ENCODE measurements at places on chromosomes 7 and 10.
A peak's percentile ranks its signal among the peaks of the same experiment; 100 is the strongest.

GRCh38 chr10:29623797-29624196 is 11.0 kb downstream of the SVIL start:
- no peak for DNase-seq

- DNase-seq = no peak
These were observed 110.9 kb downstream of the ADARB2 start for GRCh38 chr10:1626410-1626809.

DNA sequence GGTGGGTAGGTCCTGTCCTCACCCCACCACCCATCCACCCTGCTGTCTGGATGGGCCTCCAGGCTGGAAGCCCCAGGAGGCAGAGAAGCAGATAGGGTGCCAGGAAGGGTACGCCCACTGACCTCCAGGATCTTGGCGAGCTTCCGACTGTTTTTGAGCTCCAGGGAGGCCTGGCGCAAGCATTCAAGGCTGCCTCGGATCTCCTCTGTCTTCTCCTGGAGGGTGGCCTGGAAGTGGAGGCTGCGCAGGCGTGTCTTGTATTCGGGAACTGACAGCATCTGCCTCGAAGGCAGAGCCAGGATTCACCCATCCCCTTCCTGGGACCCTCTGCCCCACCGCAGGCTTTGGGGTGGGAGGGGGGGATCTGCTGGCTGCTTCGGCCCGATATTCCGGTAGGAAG is 48.4 kb downstream of the GRID2IP start:
- no peak for DNase-seq

GRCh38 chr10:3468919-3469638 is 296.5 kb upstream of the PITRM1 start:
- no peak for DNase-seq

DNA sequence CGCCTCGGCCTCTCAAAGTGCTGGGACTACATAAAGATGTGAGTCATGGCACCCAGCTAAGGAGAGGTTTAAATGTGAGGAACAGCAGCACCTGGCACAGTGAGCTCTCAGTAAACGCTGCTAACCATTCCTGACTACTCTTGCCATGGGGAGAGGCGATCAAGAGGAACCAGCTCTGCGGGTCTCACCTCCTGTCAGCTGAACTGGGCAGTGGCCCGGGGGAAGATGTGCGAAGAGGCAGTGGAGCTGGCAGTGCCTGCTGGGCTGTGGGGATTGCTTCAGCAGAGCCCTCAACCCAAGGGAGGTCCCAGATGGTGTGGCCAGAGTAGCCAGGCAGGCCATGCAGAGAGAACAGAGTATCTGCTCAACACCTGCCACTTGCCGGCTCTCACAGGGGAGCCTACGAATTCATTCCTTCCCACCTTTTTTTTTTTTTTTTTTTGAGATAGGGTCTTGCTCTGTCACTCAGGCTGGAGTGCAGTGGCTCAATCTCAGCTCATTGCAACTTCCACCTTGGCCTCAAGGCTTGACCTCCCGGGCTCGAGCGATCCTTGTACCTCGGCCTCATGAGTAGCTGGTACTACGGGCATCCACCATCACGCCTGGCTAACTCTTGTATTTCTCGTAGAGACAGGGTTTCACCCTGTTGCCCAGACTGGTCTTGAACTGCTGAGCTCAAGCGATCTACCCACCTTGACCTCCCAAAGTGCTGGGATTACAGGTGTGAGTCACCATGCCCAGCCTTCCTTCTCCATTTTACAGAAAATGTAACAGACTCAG is 6.8 kb downstream of the POLM start:
- DNase-seq = no peak

DNA sequence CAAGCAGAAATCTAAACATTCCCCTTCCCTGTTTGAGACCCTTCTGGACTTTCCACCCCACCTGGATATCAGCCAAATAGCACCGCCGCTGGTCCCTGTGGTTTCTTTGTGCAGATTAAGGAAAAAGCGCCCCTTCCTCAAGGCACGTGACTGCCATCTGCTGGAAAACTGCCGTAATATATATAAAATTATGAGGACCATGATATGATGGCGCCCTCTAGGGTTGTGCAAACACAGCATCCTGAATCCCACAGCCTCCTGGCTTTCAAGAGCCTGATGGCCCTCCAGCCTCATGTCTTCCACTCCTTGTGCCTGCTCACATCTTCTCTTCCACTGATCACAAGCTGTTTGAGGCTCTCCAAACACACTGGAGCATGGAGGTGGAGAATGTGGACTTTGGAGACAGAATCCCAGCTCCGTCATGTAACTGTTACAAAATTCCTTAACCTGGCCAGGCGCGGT is 121.3 kb downstream of the MYL10 start:
- peak; percentile 26 for DNase-seq

DNA sequence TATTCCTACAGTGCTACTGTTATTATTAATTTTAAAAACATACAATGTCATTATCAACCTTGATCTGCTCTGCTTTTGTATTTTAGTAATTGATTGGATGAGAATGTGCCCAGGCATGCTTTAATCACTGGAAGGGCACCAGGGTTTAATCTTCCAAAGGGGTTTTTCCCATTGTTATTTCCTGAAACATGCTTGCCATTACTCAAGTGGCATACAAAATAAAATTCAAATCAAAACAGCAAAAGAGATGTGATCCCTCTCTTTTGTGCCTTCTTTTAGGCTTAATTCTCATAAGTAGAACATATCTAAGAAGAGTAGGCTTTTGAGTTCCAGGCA is 963.3 kb downstream of the LRMDA start:
- no peak for DNase-seq

GRCh38 chr7:44072364-44073231 is 7.2 kb upstream of the PGAM2 start:
- DNase-seq = peak; percentile 32

DNA sequence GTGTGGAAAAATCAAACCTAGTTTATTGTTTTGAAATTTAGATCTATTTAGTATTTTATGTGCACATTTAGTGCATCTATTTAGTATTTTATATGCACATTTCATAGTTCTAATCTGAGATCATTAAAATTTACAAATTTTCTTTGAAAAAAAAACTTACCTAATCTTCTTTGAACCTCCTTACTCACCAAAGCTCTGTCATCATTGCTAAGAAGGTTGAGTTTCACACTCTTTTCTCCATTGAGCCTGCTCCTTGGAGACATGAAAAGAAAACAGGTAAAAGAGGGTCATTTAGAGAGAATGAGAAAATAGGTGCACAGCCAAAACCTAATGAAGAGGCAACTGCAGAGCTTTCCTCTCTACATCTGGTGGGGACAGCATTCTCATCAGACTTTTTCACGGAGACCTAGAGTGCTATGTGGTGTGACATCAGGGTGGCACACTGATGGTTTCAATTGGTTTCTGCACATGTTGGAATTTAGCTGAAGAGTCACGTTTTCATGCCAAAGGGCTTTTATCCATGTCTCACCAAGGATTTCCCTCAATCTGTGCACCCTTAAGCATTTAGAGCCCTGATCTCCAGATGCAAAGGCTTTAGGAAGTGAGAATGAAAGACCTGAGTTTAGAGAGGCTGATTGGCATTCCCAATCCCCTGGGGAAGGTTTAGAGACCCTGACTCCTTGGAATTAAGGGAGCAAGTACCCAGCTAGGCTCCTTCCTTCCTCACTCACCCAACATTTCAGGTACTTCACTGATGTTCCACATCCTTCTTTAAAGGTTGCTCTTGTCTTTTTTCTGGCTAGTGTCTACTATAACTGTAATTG is 89.2 kb upstream of the CAPZA2 start:
- no peak for DNase-seq

DNA sequence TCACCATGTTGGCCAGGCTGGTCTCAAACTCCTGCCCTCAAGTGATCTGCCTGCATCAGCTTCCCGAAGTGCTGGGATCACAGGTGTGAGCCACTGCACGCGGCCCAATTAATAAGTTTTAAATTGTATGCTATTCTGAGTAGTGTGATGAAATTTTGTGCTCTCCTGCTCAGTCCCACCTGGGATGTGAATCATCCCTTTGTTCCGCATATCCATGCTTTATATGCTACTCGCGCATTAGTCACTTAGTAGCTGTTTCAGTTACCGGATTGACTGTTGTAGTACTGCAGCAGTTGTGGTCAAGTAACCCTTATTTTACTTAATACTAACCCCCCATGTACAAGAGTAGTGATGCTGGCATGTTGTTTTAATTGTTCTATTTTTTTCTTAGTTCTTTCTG is 47.3 kb upstream of the OIT3 start:
- DNase-seq = no peak

GRCh38 chr7:118153551-118154177 is 30.3 kb upstream of the LSM8 start:
- peak; percentile 11 for DNase-seq

DNA sequence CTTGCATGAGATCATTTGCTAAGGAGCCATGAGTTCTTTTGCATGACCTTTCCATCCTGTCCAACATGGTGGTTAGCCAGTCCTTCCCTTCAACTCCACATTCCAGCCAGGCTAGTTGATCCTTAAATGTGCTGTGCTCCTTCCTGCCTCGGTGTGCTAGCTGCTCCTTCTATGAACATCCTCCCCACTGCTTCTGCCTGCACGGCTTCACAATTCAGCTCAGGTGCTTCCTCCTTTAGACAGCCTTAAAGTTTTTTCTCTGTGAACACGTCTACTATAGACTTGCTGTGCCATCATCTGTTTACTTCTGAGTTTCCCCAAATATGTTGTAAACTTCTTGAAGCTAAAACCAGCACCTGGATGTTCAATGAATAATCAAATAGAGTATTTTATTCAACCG is 95.5 kb downstream of the OTUD1 start:
- DNase-seq = no peak

DNA sequence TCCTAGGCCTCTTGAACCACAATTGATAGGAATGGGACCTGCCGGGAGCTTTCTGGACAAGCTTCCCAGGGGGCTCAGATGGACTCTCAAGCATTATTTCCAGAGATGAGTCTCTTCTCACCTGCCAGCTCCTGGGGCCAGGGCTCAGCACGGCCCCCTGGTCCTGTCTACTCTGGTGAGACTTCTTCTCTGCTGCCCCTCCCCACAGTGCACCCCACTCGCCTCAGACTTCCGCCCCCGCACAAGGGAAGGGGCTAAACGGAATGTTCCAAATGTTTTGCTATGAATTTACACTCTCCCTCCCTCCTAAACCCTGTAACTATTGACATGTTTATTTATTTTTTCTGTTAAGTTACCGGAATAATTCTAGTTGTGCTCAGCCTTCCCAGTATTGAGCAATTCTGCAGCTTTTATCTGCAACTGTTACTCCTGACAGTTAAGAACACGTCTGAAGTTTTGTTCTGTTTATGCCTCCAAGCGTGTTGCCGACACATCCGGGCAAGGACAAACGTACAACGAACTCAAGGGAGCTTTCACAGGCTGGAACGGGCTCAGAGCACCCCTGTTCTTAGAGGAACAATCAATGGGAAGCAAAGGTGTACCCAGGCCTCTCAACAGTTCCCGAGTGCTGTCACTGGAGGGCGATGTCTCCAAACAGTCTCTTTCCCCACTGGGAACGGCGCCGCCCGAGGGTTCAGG is 55.2 kb downstream of the FHIP2A start:
- DNase-seq = no peak

GRCh38 chr10:22752272-22752889 is 38.0 kb upstream of the PIP4K2A start:
- no peak for DNase-seq

GRCh38 chr10:61452655-61453641 is at the start of gene TMEM26:
Gene TMEM26 (minus strand): TSS chr10:61453381. CDS start chr10:61453081, 300 bp downstream.
- DNase-seq = no peak

- no peak for DNase-seq
These were observed 20.7 kb downstream of the GNAI1 start for GRCh38 chr7:80155374-80155773.

- no peak for DNase-seq
These were observed 812.2 kb downstream of the GRM8 start for GRCh38 chr7:126440542-126440941.

GRCh38 chr7:28169230-28169629 is 11.4 kb downstream of the JAZF1 start:
- DNase-seq = no peak

DNA sequence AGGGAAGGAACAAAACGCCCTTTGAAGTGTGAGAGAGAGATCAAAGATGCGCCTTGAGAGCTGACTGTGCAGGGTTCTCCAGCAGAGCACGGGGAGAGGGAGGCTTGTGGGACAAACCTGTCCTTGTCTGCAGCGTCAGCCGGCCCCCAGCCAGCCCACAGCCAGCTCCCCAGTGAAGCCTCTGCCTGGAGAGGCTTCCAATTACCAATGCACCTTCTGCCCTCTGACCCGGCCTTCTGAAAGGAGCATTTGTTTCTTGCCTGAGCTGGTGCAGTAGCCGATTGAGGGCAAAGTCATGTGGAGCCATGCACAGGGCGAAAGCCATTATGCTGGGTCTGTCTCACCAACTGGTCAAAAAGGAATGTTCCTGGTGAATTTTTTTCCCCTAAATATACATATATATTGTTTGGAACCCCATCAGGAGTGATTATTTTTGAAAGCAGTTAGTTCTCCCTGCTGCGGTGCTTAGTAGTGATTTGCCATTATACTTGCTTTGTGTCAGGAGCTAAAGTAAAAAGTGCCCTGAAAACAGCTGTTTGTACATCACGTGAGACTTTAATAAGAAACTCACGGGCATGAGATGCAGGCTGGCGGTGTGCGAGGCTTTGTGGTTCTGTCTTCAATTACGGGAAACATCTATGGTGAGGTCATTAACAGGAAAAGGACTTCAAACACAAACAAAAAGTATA is 268.6 kb downstream of the KLF6 start:
- no peak for DNase-seq

DNA sequence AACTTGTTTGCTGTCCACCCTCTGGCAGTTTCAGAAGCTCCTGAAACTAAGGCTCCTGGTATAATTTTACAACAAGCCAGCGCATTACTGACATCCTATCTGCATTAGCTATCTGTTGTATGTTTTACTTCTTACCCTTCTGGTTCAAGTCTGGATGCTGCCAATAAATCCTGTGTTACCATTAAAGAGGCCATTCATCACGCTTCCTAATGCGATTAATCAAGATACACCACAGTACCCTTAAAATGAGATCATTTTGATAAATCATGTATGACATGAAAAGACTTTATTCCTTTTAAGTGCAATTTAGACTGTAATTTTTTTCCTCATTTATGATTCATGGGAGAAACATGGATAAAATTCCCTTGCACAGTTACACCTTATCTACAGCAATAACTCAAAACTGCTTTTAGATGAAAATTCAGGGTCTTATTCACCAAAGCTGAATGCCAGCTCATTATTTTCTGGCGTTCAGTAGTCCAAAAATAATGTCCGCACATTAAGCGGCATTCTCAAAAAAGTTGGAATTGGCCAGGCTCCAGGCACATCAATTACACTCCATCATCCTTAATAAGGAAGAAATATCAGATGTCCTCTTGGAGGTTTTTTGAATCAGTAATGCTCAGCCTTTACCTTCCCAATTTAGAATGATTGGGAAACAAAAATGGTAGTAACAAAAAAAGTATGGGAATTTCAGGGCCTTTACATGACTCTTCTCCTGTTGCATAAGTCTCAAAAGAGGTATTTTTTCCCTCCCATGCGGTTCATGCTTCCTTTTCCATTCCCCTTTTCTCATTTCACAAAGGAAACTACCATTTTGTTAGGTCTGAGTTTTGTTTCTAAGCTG is 878.5 kb downstream of the LRMDA start:
- DNase-seq = no peak

Measured in NCI-H2081 treated with DMSO at 0.1 percent for 48 hours (cell line).